Spinal cord (tissue), 10 donors: ENCODE measurements at places on chromosomes 11 and 22.

- no peak overlapping the region for H3K27ac ChIP-seq
- H3K4me1 ChIP-seq, result peaks cover 13% of the 10 kb centered on the region
- H3K4me3 ChIP-seq, result no peak overlapping the region
- no peak for DNase-seq
- no peaks in the 10 kb centered on the region for H3K27me3 ChIP-seq
- H3K36me3 ChIP-seq, result peaks cover 82% of the 10 kb centered on the region
Measured at GRCh38 chr11:68430801-68431200, 29.8 kb upstream of the PPP6R3 start.

DNA sequence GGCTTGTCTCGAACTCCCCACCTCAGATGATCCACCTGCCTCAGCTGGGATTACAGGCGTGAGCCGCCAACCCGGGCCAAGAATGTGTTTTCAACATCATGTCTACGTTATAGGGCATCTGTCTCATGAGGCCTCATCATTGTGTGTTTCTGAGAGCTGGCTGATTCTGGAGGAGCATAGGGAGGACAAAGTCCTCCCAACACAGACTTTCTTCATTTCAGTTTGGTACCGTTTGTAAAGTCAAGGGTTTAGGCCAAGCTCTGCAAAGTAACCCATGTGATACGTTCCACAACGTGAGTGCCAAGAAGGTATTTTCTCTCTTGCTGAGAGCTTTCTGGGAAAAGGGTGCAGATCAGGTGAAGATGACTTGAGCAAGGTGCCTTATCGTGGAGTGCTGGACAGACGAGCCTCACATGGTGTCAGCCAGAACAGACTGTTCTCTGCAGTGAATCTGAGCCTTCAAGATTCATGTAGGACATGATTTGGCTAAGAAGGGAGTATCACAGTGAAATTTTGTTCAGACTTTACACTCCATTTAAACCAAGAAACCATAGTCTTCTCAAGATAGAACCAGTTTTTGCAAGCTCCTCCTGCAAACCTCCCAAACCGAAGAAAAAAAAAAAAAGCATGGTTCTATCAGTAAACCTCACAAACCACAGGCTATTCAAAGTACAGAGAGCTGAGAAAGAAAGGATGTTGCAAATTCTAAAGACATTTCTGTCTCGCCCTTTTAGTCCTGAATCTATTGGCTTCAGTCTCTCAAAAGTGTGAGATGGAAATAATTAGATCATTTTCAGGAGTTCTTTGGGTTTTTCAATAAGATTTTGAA, 71.7 kb downstream of the DBX1 start:
- H3K4me1 ChIP-seq, result no peaks in the 10 kb centered on the region
- no peak overlapping the region for H3K27ac ChIP-seq
- H3K36me3 ChIP-seq, result peaks cover 51% of the 10 kb centered on the region
- no peaks in the 10 kb centered on the region for H3K27me3 ChIP-seq
- no peak overlapping the region for H3K4me3 ChIP-seq
- DNase-seq, result no peak

DNA sequence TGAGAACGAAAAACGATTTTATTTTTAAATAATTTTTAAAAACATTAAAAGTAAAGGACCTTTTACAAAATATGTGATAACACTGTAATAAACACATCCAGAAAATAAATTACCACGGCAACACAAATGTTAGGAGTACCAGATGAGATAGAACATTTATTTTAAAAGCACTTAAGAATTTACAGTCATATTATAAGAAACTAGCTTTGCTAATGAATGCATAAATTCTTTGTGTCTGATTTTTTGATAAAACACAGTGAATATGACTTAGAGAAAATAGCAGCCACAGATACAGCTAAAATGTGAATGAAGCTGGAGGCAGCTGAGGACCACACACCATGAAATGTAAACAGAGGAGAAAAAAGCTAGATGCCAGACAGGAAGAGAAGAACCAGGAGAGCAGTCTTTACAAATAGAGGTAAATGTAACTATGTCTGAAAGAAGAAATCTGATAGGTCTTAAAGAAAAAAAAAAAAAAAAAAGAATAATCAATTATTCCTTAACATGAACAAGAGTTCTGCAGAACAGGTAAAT, 14.6 kb downstream of the CCDC34 start:
- no peak for DNase-seq
- peak overlapping the region; percentile 61 for H3K27ac ChIP-seq
- no peak overlapping the region for H3K4me3 ChIP-seq
- peaks cover 3% of the 10 kb centered on the region for H3K4me1 ChIP-seq

- H3K36me3 ChIP-seq, result no peaks in the 10 kb centered on the region
- no peaks in the 10 kb centered on the region for H3K27me3 ChIP-seq
- no peak for DNase-seq
- no peak overlapping the region for H3K27ac ChIP-seq
- peaks cover 3% of the 10 kb centered on the region for H3K4me1 ChIP-seq
Measured at GRCh38 chr11:26326793-26327400, 5.0 kb upstream of the ANO3 start.

GRCh38 chr11:96373826-96374225, 15.9 kb downstream of the CCDC82 start:
- no peak for DNase-seq
- H3K27ac ChIP-seq, result no peak overlapping the region
- no peaks in the 10 kb centered on the region for H3K36me3 ChIP-seq
- H3K4me1 ChIP-seq, result no peaks in the 10 kb centered on the region
